Motor neuron (in vitro differentiated cells): ENCODE measurements at places on chromosomes 5 and 9.

- peak; percentile 86 for ATAC-seq
Observed at GRCh38 chr9:129726322-129727160, 26.3 kb downstream of the PTGES start.

DNA sequence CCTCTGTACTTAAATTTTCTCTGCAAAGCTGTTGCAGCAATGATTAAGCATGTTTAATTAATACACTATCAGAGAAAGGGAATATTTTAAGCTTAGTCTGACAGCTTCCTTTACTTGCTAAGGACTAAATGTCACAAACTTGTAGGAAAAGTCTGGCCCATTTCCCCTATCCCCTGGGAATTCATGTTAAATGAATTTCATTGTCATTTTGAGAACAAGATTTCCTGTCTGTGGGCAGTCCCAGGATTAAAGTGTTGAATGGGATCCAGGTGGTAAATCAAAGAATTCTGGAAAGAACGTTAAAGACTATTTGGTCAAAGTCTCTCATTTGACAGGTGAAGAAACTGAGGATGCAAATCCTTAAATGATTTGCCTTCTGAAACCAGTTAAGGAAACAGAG, 214.8 kb downstream of the MPDZ start:
- ATAC-seq = no peak

DNA sequence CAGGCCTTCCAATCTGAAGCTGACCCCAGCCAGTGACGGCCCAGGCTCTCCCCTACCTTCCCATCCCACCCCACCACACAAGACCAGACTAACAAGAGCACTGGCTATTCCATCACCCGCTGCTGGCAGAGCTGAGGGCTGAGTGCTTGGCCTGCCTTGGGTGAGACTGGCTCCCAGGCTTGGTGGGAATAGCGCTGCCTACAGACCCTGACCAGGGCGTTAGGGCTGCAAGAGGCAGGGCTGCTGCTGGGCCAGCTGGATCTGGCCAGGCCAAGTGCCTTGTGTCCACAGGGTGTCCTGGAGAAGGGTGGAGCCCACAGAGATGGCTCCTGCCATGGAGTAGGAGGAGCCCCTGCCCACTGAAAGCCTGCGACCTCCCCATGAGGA, 31.6 kb upstream of the ANGPTL2 start:
- no peak for ATAC-seq

GRCh38 chr9:73176450-73176875, 24.8 kb downstream of the ANXA1 start:
- no peak for ATAC-seq
